ENCODE measurements at places on chromosomes 11 and 22.
A peak's percentile ranks its signal among the peaks of the same experiment; 100 is the strongest.

DNA sequence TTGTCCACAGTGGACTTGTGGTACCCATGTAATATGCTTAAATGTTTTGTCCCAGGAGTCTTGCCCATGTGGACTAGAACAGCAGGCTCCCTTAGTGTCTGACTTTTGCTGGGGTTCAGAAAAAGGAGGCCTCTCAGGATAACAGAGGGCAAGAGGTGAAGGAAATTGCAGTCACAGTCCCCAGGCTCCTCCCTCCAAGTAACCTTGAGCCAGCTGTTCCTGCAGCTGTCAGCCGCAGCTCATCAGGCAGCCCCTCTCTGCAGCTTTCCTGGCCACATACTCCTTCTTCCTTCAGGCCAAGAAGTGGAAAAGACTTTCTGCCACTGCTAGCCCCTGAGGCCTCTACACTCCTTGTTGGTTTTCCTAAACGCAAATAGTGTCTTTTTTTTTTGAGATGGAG, 6.3 kb upstream of the MYO18B start:
- no peak overlapping the region for H3K27ac ChIP-seq
- no peak overlapping the region for H3K4me3 ChIP-seq
- no peak for DNase-seq

DNA sequence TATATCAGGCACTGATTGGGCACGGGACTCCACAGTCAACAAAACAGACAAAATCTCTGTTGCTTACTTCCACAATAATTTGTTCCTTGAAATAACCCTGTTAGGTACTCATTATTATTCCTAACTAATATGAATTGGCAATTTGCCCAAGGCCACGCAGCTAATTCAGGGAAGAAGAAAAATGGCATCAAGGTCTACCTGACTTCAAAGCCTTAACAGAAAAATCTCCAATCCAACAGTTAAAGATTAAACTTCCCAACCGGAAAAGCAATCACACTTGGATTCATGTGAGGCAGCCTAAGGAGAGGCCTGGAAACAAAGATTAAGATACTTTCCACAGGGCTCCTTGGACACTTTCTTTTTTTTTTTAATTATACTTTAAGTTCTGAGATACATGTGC, 68.9 kb downstream of the PRCP start:
- no peaks in the 10 kb centered on the region for H3K4me1 ChIP-seq
- no peak overlapping the region for H3K27ac ChIP-seq
- no peaks in the 10 kb centered on the region for H3K27me3 ChIP-seq

- no peak overlapping the region for H3K4me3 ChIP-seq
- peak overlapping the region; percentile 35 for H3K27ac ChIP-seq
- no peak for DNase-seq
- H3K4me1 ChIP-seq = peaks cover 90% of the 10 kb centered on the region
These were observed 5.9 kb downstream of the SF1 start for GRCh38 chr11:64772303-64773018.

GRCh38 chr11:33564856-33565453, 135.7 kb downstream of the C11orf91 start:
- no peaks in the 10 kb centered on the region for H3K4me1 ChIP-seq
- H3K27ac ChIP-seq = no peak overlapping the region
- peaks cover 39% of the 10 kb centered on the region for H3K27me3 ChIP-seq
- no peak for DNase-seq

- no peak overlapping the region for H3K4me3 ChIP-seq
- DNase-seq = no peak
- H3K27ac ChIP-seq = no peak overlapping the region
- H3K4me1 ChIP-seq = peaks cover 11% of the 10 kb centered on the region
These were observed 63.0 kb downstream of the GAB2 start for GRCh38 chr11:78354408-78355308.

- no peak overlapping the region for H3K4me3 ChIP-seq
- no peak for DNase-seq
- no peaks in the 10 kb centered on the region for H3K36me3 ChIP-seq
These were observed 419.7 kb upstream of the CNTN5 start for GRCh38 chr11:98600786-98601773.

DNA sequence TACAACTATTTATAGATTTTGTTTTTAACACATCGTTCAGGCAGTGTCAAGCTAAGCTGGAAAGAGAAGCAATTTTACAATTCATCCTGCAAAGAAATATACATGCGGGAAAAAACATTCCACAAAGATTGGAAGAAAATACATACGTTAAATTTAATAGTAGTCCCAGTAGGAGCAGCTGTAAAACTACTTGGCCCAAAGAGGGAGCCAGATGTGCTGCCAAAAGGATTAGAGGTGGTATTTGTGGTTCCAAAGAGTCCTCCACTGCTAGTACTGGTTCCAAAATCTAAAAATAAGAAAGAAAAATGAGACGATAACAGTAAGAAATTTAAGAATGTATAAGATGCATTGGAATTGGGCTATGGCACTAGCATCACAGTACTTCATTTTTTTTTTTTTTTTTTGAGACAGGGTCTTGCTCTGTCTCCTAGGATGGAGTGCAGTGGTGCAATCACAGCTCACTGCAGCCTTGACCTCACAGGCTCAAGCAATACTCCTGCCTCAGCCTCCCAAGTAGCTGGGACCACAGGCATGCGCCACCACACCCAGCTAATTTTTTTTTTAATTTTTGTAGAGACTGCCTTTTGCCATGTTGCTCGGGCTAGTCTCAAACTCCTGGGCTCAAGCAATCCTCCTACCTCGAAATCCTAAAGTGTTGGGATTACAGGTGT, 21.5 kb downstream of the NUP98 start:
- peaks cover 94% of the 10 kb centered on the region for H3K36me3 ChIP-seq
- no peak overlapping the region for H3K4me3 ChIP-seq
- no peak for DNase-seq
- H3K4me1 ChIP-seq = peaks cover under 1% of the 10 kb centered on the region
- peak overlapping the region; percentile 64 for H3K27ac ChIP-seq
- H3K27me3 ChIP-seq = no peaks in the 10 kb centered on the region

DNA sequence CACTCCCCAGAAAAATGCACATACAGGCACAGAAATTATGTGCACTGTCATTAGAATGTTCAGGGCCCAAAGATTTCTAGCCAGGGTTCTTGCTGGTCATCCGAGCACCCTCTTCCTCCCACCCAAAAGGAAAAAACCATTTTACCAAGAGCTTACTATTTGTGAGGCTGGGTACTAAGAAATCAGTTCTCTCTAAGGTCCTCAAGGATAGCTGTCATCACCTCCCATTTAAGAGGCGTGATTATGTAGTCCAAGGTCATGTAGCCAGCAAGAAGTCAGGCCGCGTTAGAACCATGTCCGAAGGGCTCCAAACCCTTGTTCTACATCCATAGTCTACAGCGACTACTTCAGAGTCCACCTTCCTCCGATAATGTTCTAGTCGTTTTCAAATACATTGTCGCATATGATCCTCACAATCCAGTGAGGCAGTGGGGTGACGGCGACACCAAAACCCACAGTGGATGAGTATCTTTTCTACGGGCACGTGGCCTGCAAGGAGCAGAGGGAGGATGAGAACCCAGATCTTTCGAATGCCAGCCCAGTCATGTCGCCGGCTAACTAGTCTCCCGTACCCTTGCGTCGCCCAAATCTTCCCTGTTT, 634 bp downstream of the TIMM8B start:
- no peak for DNase-seq
- H3K4me1 ChIP-seq = peaks cover 48% of the 10 kb centered on the region
- peak overlapping the region; percentile 94 for H3K4me3 ChIP-seq

DNA sequence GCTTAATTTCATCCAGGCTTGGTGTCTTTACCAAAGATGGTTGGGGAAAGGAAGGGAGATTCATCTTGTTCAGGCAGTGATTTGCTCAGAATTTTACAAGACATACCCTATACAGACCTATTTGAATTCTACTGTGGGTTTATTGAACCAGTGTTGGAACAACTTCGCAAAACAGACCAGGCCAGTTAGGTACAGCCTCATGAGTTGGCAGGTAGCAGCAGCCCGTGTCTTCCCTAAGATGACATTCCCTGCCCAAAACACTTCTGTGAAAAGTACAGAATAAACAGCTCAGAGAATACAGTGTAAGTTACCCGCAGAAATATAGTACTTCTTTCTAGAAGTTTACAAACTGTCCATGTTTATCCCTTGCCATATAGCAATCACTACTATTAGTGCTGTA, 102.4 kb upstream of the GAL start:
- H3K4me3 ChIP-seq = no peak overlapping the region
- peaks cover 25% of the 10 kb centered on the region for H3K4me1 ChIP-seq
- peaks cover 46% of the 10 kb centered on the region for H3K36me3 ChIP-seq
- no peak for DNase-seq
- H3K27ac ChIP-seq = no peak overlapping the region

- H3K27ac ChIP-seq = no peak overlapping the region
- peaks cover 12% of the 10 kb centered on the region for H3K27me3 ChIP-seq
- H3K4me3 ChIP-seq = no peak overlapping the region
- H3K36me3 ChIP-seq = peaks cover 2% of the 10 kb centered on the region
- DNase-seq = no peak
- H3K4me1 ChIP-seq = no peaks in the 10 kb centered on the region
These were observed 63.7 kb downstream of the DSCAML1 start for GRCh38 chr11:117733316-117733715.

DNA sequence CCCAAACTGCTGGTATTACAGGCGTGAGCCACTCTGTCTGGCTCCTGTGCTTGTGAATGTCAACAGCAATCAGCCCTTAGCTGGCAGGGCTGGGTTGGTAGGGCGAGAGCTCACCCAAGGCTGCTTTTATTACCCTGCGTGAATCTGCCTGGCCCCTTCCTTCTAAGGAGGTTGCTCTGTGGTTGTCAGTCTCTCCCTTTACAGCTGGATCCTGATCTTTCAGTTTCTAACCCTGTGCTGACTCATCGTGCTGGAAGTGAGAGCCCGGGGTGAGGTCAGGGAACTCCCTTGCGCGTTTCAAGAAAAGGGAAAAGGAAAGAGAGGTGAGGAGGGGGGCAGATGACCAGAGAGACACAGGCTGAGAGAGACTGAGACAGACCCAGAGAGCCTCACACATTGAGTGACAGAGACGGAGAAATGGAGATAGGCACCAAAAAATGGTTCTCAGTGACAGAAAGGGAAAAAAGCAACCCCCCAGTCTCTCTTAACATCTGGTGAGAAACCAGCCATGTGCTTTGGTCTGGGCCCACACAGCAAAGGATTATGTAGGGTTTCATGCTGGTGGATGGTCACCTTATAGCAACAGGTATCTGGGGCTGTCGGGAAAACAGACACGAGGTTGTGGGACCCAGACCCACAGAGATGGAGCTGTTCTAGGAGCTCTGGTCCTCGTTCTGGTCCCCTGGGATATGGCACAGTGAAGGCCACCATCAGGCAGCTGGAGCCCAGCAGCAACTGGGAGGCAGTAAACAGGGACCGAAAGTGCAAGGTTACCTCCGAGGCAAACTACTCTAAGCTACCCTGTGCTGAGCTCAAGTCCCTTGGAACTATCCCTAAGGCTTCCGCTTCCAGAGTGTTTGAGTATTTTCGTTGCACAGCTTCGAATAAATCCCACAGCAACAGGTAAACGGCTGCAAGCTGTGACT, 2.5 kb downstream of the TCN2 start:
- peaks cover 44% of the 10 kb centered on the region for H3K27me3 ChIP-seq
- no peak for DNase-seq
- H3K4me1 ChIP-seq = peaks cover 15% of the 10 kb centered on the region
- H3K27ac ChIP-seq = no peak overlapping the region

DNA sequence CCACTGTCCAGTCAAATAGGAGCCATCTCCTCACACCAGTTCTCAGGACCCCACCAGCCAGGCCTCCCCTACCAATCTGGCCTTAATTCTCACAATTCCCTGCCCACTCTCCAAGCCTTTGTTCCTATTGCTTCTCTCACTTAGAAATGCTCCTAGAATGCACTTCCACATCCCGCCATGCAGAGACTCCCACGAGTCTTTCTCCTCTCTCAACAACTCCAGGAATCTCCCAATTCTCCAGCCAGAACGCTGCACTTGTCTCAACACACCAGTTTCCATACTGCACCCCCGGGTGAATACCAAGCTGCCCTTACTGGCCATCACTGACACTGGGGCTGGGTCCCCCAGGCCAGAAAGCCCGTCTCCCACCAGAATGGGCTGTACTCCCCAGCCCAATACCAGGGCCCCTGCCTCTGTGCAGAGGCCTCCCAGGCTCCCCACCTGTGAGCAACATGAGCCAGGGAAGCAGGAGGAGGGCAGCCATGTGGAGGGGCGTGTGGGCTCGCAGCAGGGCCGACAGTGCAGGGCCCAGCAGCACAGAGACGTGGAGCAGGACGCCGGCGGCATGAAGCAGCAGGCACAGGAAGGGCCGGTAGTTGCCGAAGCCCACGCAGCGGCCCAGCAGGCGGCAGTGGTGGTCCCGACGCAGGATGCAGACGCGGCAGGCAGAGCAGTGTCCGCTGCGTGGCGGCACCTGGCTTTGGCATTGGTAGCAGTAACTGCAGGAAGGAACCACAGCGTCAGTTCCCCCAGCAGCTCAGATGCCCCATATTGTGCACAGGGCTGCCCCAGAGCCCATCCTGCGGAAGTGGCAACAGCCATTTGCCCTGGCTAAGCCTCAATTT, 2.4 kb downstream of the ZDHHC24 start:
- peak overlapping the region; percentile 82 for H3K4me3 ChIP-seq
- H3K36me3 ChIP-seq = peaks cover 21% of the 10 kb centered on the region
- H3K27ac ChIP-seq = peak overlapping the region; percentile 82
- peak; percentile 52 for DNase-seq
- H3K27me3 ChIP-seq = no peaks in the 10 kb centered on the region

DNA sequence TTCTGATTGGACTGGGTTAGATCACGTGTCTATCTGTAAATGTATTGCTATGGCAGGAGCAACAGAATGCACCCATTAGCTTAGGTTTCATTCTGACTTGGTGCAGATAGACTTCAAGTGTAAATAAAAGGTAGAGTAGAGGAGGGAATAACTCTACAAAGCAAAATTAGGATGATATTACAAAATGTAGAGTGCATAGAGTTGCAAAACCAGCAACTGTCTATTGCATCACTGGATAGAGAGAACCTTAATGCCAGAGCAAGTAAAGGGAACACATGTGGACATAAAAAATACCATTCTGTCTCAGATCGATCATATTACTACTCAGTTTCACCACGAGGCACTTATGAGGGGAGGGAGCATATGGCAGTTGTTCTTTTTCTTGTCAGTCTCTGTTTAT, 22.0 kb upstream of the CAT start:
- H3K27me3 ChIP-seq = peaks cover 70% of the 10 kb centered on the region
- H3K36me3 ChIP-seq = no peaks in the 10 kb centered on the region
- no peak overlapping the region for H3K27ac ChIP-seq
- no peak overlapping the region for H3K4me3 ChIP-seq

GRCh38 chr11:107651672-107652071, 60.2 kb downstream of the SLN start:
- no peaks in the 10 kb centered on the region for H3K36me3 ChIP-seq
- H3K27me3 ChIP-seq = peaks cover 56% of the 10 kb centered on the region
- H3K27ac ChIP-seq = no peak overlapping the region

- no peak for DNase-seq
- H3K4me1 ChIP-seq = no peaks in the 10 kb centered on the region
- H3K36me3 ChIP-seq = no peaks in the 10 kb centered on the region
- peaks cover 34% of the 10 kb centered on the region for H3K27me3 ChIP-seq
- H3K27ac ChIP-seq = no peak overlapping the region
These were observed 82.7 kb downstream of the RASSF10 start for GRCh38 chr11:13091804-13092203.

- no peak overlapping the region for H3K27ac ChIP-seq
- no peak for DNase-seq
- no peaks in the 10 kb centered on the region for H3K36me3 ChIP-seq
- no peak overlapping the region for H3K4me3 ChIP-seq
- no peaks in the 10 kb centered on the region for H3K4me1 ChIP-seq
These were observed 67.5 kb downstream of the PLEKHA7 start for GRCh38 chr11:16946477-16947282.

All from central memory CD8-positive, alpha-beta T cell (primary cell).